Fibroblast of gingiva (primary cell): ENCODE measurements at places on chromosomes 6 and 20.

GRCh38 chr6:25056130-25056529 lies 120.4 kb upstream of the RIPOR2 start:
- no peak for DNase-seq

DNA sequence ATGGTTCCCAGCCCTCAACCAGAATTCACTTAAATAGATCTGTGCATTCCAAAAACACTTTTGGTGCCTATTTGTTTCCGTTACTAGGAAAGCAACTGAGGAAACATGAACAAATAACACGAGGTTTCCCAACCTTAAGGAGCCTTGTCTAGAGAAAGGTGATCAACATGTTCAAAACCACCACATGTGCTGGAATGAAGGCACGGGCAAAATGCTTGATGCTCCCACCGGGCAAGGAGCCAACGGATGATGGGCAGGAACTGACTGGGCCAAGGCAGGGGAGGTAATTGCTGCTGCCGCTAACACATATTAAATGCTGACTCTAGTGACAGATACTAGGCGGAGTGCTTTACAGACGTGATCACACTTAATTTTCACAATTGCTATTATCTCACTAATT lies 2.5 kb downstream of the MYLK4 start:
- DNase-seq, result no peak

DNA sequence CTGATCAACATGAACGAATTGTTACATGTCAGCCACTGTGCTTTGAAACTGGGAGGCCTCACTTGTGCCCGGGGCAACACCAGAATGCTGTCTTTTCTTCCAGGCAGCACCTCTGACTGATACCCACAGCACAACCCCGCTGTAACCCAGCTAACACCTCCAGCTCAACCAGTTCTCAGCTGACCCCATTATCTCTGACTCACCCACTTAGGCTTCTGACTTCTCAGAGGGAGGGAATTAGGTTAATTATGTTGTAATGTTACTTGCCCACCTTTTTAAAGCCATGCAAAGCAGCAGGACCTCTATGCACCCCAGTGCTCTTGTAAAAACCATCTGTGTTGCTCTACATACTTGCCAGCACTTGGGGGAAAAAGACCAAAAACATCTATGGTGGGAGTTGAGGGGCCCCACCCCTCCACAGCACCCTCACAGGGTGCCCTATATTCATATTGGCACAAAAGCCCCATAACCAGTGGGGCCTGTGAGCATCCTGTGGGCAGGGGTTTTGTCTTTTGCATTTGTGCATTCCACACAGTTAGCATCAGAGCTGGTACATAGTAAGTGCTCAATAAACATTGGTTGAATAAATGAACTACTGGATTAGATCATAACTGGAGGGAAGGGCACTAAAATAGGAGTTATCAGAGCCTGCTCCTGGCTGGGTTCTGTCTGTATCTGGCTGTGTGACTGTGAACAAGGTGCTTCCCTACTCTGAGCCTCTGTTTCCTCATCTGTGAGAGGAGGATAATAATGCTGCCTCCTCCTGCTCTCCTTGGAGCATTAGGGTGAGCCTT lies 22.3 kb downstream of the BNIP5 start:
- DNase-seq, result no peak

GRCh38 chr20:1293641-1294379 lies 27.7 kb downstream of the SNPH start:
- DNase-seq, result no peak
